ENCODE measurements at places on chromosomes 2 and 18. TPM values are rescaled to one million over a fixed set of nuclear protein-coding genes. Genes with fewer than 3 reads are reported as not detected.

Gene PTPRN
- not detected for total RNA-seq

Gene HOXD11
- total RNA-seq = not detected

Gene SCG2
- 0.35 TPM for total RNA-seq

Gene GPC1
- total RNA-seq = 1.1 TPM

Gene HAAO
- total RNA-seq = 11.4 TPM

- no peak for DNase-seq
Measured at GRCh38 chr18:35282353-35282752, 7.7 kb downstream of the ZSCAN30 start.

DNA sequence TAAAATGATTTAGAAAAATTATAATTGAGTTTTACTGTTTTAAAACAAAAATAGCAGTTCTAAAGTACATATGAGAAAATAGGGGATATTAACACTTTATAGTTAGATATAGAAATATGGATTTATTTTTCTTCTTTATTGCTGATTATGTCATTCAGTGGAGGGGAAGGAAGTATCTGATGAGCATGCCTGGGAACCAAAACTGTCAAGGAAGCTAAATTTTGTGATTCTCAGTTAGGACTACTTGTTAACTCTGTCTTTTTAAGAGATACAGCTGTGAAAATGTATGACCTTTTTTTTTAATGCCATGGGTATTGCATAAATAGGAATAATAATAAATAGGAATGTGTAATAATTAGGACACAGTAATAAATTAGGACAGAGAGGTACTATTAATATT lies 44.8 kb downstream of the ITGAV start:
- no peak for DNase-seq

DNA sequence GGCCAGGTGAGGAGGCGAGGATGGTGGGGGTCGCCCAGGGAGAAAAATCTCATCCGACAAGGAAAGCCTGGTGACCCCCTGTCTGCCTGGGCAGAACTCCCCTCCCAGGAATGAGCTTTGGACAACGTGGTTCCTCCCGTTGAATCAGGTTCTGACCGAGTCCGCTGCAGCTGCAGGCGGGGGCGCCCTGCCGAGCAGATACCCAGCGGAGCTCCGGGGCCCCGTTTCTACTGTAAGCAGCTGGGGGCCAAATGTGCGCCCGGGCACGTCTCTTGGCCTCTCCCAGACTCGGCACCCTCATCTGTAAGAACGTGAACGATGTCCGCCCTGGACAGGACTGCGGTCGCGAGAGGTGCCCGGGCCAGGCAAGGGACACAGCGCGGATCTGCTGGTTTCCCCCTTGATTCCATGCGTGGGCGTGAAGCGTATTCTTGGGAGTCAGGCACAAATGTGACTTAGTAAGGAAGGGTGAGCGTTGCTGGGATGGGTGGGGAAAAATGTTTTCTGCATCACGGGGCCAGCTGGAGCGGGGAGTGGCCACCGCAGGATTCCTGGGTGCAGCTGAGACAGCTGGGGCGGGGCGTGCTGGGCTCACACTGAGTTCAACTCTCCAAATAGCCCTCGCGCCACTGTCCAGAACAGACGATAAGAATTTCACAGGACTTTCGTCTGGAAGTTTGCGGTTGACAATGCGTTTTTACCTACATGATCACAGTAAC lies 20.2 kb upstream of the TUBB6 start:
- no peak for DNase-seq

DNA sequence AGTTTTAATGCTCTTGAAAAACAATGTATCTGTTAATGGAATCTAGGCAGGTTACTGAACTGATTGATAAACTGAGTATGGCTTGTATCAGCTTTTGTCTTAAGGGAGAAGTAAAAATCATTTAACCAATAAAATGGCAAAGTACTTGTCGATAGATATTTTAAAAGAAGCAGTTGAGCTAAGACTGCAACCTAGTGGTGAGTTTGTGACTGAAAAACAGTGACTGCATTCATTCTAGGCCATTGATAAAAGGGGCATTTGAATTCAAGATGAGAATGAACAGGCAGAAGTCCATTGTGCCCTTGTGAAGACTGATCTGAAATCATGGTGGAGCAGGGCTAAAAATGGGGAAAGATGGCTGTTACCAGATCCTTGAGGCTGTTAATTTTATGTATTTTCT lies 59.4 kb upstream of the MSTN start:
- no peak for DNase-seq

GRCh38 chr18:78487649-78488048 lies 492.0 kb upstream of the SALL3 start:
- no peak for DNase-seq

- no peak for DNase-seq
Measured at GRCh38 chr18:37438417-37439180, 127.0 kb downstream of the CELF4 start.

GRCh38 chr2:134573724-134574123 lies 145.1 kb downstream of the TMEM163 start:
- DNase-seq = no peak

- DNase-seq = no peak
Measured at GRCh38 chr2:161842736-161843433, 218.7 kb downstream of the SLC4A10 start.

GRCh38 chr2:31060397-31060796 lies 77.8 kb downstream of the GALNT14 start:
- no peak for DNase-seq

DNA sequence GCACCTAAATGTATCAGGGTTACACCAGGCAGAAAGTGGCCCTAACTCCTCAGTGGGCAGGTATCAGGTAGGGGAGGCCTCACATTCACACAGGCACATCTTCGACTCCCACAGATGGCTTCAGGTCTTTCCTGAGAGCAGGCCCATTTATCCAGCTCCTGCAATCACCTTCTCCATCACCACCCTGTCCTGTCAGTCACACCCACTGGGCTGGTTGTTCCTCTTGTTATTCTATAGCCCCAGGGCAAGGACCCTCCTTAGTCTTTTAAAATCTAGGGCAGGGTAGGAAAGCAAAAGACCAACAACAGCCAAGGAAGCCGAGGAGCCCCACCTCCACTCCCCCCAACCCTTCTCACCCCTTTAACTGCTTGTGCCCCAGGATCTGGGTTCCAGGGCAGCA lies 9.1 kb upstream of the HOXD4 start:
- no peak for DNase-seq
